ENCODE measurements at places on chromosomes 11 and 22. TPM values are rescaled to one million over a fixed set of nuclear protein-coding genes. Genes with fewer than 3 reads are reported as not detected.

DNA sequence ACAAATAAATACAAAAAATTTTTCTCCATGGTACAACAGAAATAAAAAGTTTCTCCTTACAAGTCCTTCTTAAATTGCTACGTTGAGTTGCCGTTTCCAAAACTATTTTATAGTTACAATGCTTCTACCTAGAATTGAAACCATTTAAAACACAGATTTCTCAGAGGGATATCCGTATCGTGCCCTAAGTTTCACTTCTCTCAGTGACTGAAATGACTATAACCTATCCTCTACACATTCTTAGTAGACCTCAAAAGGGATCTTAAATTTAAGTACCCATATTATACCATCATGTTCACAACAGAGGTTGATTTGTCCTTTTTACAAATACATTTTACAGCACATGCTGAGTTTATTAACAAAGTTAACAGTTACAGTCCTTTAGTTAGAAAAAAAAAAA is 44.1 kb downstream of the USP28 start:
- DNase-seq, result no peak
- H3K27me3 ChIP-seq, result no peaks in the 10 kb centered on the region
- H3K36me3 ChIP-seq, result no peaks in the 10 kb centered on the region
- no peak overlapping the region for H3K27ac ChIP-seq
- no peaks in the 10 kb centered on the region for H3K4me1 ChIP-seq

Gene GRIA4
- not detected for total RNA-seq

Gene ART1
- total RNA-seq, result not detected

- DNase-seq, result no peak
- H3K36me3 ChIP-seq, result no peaks in the 10 kb centered on the region
- H3K4me1 ChIP-seq, result no peaks in the 10 kb centered on the region
- H3K4me3 ChIP-seq, result no peak overlapping the region
Observed at GRCh38 chr11:122676638-122677037, 21.1 kb downstream of the UBASH3B start.

DNA sequence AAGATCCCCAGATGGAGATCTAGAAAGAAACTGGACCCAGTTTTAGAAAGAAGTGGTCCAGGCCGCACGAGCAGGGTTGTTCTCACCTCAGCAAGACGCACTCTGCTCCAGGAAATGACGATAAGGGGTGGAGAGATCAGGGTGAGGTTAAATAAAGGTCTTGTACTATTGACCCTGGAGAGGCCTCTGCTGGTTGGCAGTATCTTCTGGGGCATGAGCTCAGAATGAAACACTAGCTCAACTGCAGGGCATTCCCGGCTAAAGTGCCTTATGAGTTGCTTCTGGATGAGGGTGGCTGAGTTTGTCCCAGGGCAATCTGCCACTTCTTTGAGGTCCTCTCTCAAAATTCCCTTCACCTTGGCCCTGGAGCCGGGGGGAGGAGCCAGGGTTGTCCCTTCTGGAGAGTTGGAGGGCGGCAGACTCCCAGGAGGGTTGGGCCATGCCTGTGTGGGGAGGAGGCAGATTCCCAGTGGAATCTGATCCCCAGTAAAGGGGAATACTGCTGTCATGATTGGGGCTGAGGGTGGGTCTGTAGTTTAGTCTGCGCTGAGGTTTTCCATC is 10.9 kb downstream of the USP2 start:
- H3K36me3 ChIP-seq, result no peaks in the 10 kb centered on the region
- H3K27me3 ChIP-seq, result no peaks in the 10 kb centered on the region
- peaks cover 84% of the 10 kb centered on the region for H3K4me1 ChIP-seq
- no peak for DNase-seq
- peak overlapping the region; percentile 83 for H3K27ac ChIP-seq

Gene SLC22A6
- not detected for total RNA-seq

DNA sequence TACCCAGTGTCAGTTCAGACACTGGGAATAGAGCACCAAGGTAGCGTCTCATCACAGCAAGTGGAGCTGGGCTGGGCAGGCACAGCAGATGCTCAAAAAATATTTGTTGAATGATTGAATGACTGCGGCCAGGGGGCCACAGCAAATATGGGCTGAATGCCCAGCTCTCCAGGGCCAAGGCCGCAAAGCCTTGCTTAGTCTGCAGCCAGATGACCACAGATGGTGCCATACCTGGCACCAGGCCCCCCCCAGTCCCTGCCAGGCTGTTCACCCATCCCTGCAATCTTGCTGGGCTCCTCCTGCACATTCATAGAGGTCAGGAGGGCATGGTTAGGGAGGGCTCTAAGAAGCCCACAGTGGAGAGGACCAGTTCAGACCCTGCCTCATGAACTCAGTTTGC is 32.9 kb downstream of the ZC3H7B start:
- no peak for DNase-seq
- no peak overlapping the region for H3K27ac ChIP-seq
- no peaks in the 10 kb centered on the region for H3K27me3 ChIP-seq

DNA sequence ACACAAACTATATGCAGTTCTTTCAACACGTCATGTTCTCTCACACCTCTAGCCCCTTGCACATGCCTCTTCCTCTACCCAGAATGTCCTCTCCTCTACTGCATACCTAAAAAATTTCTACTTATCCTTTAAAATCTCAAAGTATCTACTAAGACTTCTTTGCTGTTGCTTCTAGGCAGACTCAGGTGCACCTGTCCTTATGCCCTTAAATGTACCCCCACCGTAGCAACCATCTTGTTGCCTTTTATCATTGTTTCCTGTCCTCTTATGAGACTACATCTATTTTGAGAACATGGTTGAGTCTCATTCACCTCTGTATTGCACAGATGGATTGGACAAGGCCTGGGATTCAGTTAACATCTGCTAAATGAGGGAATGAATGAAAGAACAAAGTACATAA is 134.1 kb downstream of the SERGEF start:
- H3K4me3 ChIP-seq, result no peak overlapping the region
- DNase-seq, result no peak
- no peaks in the 10 kb centered on the region for H3K4me1 ChIP-seq
- no peaks in the 10 kb centered on the region for H3K36me3 ChIP-seq
- H3K27me3 ChIP-seq, result no peaks in the 10 kb centered on the region

- peaks cover 27% of the 10 kb centered on the region for H3K4me1 ChIP-seq
- H3K27me3 ChIP-seq, result no peaks in the 10 kb centered on the region
- H3K36me3 ChIP-seq, result no peaks in the 10 kb centered on the region
- DNase-seq, result peak; percentile 87
Observed at GRCh38 chr11:58675334-58676155, 53.1 kb downstream of the CNTF start.

DNA sequence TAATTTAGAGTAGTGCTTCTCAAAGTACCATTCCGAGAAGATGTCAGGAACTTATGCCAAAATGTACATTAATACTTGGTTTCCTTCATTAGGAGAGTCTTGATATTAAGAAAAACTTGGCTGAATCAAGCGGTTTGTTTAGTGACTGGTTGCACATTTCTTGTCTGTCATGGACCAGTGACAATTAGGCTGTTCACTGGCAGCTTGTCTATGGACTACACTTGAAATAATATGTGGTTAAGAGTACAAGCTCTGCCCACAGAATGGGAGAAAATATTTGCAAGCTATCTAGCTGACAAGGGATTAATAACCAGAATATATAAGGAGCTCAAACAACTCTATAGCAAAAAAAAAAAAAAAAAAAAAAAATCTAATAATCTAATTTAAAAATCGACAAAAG is 24.6 kb downstream of the COA4 start:
- H3K27me3 ChIP-seq, result no peaks in the 10 kb centered on the region
- no peak overlapping the region for H3K4me3 ChIP-seq
- DNase-seq, result no peak
- no peaks in the 10 kb centered on the region for H3K36me3 ChIP-seq
- no peaks in the 10 kb centered on the region for H3K4me1 ChIP-seq
- no peak overlapping the region for H3K27ac ChIP-seq

DNA sequence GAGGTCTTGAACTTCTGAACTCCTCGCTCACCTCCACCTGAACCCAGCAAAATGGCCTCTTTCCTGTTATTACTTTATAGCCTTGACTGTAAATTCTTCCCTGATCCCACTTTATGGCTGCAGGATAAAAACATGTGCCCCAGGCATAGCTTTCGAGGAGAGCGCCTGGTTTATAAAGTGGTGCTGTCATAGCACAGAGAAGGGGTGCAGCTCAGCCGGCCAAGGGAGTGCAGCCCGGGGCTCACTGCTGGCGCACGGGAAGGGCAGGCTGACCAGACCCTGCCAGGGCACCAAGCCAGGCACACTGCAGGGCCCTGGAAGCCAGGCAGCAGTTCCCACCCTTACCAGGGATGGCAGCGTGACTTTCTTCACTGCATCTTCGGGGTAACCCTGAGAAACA is 50.9 kb downstream of the ISX start:
- H3K27ac ChIP-seq, result no peak overlapping the region
- H3K4me1 ChIP-seq, result peaks cover 11% of the 10 kb centered on the region
- H3K36me3 ChIP-seq, result no peaks in the 10 kb centered on the region

GRCh38 chr11:2513441-2513840 is 68.6 kb downstream of the KCNQ1 start:
- H3K27ac ChIP-seq, result no peak overlapping the region
- H3K4me3 ChIP-seq, result no peak overlapping the region
- no peaks in the 10 kb centered on the region for H3K36me3 ChIP-seq

DNA sequence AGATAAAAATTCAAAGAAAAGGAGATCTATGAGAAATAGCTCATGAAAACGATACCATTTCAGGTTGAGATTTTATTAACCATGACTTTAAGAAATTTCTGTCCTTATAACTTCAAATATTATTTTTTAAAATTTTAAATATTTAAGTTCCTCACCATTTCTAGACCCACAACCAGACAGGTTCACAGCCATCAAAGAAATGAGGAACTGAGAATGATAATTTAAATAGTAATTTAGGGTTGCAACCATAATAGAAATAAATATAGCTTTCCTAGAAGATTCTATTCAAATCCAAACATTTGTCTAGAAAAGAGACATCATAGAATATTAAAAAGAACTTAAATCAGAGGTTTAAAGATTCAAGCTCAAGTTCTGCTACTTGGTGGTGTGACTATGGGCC is 5.9 kb upstream of the VWA5A start:
- H3K4me1 ChIP-seq, result no peaks in the 10 kb centered on the region
- H3K36me3 ChIP-seq, result no peaks in the 10 kb centered on the region
- no peaks in the 10 kb centered on the region for H3K27me3 ChIP-seq
- no peak for DNase-seq
- H3K4me3 ChIP-seq, result no peak overlapping the region
- H3K27ac ChIP-seq, result no peak overlapping the region

DNA sequence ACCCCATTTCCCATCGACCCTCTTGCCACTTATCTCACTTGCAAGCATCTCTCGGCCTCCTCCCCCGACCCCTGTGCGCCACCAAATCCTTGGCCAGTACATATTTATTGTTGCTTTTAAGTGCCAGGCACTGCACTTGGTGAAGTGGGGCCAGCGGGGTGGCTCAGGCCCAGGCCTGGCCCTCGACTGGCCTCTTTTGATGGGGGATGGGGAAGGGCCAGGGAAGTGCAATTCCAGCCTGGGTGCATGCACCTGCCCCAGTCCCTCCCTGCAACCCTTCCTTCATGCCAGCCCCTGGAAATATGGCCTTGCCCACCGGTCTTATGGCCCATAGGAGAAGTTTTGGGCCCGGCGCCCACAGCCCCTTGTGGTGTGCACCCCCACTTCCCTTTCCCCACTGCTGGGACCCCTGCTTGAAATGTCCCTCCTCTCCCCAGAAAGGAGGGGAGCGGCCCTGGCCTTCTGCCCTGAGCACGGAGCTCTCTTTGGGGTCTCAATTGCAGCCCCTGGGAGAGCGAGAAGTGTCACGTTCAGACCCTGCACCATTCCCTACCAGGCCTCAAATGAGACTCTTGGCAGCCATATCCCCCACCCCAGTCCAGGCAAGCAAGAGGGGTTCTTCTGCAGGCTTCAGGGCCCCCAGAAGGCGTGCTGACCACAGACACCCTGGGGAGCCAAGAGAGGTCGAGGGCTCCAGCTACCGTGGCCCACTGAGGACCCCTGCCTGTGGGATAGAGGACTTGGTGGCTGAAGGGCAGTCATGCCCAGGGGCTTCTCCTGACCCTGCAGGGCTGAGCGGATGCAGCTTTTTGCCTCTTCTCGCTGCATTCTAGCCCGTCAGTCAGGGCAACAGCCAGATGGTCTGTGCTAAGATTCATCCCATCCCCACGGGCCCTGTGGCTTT is 961 bp downstream of the SUSD2 start:
- no peaks in the 10 kb centered on the region for H3K27me3 ChIP-seq
- no peak for DNase-seq
- H3K4me1 ChIP-seq, result peaks cover 4% of the 10 kb centered on the region
- no peaks in the 10 kb centered on the region for H3K36me3 ChIP-seq
- no peak overlapping the region for H3K4me3 ChIP-seq
- no peak overlapping the region for H3K27ac ChIP-seq

GRCh38 chr11:43895601-43896000 is 15.0 kb downstream of the ALKBH3 start:
- H3K27ac ChIP-seq, result no peak overlapping the region
- no peak for DNase-seq
- no peaks in the 10 kb centered on the region for H3K36me3 ChIP-seq
- H3K4me3 ChIP-seq, result no peak overlapping the region

DNA sequence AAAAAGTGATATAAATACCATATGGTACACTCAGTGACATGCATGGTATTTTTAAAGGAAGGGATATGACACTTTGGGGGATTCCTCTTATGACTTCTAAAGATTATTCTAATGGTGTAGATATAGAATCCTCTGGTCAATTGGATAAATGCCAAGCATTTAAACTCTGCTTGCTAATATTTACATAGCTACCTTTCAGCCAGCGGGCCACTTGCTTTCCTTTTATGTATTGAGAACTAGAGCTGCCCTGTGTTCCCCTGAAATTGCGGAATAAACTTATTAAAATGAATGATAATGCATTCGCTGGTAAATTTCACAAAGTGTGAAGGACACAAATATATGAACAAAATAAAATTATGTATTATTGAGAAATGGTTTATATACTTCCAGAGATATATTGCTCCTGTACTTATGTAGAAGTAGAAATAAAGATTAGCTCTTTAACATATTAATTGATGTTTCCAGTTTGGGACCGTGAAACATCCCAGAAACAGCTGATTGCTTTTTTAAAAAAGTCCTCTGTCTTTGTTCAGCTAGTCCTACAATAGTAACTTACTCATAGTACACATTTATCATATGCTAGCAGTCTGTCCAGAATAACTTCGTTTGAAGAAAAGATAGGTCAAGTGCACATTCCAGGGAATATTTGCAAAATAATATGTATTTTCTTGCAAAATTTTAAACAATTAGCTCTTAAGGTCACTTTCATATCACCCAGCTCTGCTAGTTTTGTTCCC is 40.1 kb upstream of the CARD18 start:
- DNase-seq, result peak; percentile 20
- H3K4me1 ChIP-seq, result peaks cover 8% of the 10 kb centered on the region
- H3K36me3 ChIP-seq, result no peaks in the 10 kb centered on the region
- no peak overlapping the region for H3K4me3 ChIP-seq
- H3K27ac ChIP-seq, result no peak overlapping the region
- no peaks in the 10 kb centered on the region for H3K27me3 ChIP-seq

GRCh38 chr11:6682591-6682935 is 577 bp downstream of the MRPL17 start:
- peak overlapping the region; percentile 88 for H3K4me3 ChIP-seq
- no peak for DNase-seq
- H3K36me3 ChIP-seq, result no peaks in the 10 kb centered on the region
- peaks cover 23% of the 10 kb centered on the region for H3K4me1 ChIP-seq
- peak overlapping the region; percentile 91 for H3K27ac ChIP-seq

GRCh38 chr11:78560153-78560552 is 14.5 kb downstream of the NARS2 start:
- H3K27me3 ChIP-seq, result no peaks in the 10 kb centered on the region
- no peaks in the 10 kb centered on the region for H3K36me3 ChIP-seq
- no peak overlapping the region for H3K27ac ChIP-seq
- H3K4me3 ChIP-seq, result no peak overlapping the region
- peaks cover 24% of the 10 kb centered on the region for H3K4me1 ChIP-seq

GRCh38 chr11:69540118-69541000 is 58.9 kb downstream of the LINC01488 start:
- peak overlapping the region; percentile 62 for H3K27ac ChIP-seq
- H3K4me3 ChIP-seq, result no peak overlapping the region
- H3K36me3 ChIP-seq, result no peaks in the 10 kb centered on the region
- peak; percentile 28 for DNase-seq
- H3K27me3 ChIP-seq, result no peaks in the 10 kb centered on the region
